ENCODE measurements at places on chromosomes 13 and 19.
A peak's percentile ranks its signal among the peaks of the same experiment; 100 is the strongest.

DNA sequence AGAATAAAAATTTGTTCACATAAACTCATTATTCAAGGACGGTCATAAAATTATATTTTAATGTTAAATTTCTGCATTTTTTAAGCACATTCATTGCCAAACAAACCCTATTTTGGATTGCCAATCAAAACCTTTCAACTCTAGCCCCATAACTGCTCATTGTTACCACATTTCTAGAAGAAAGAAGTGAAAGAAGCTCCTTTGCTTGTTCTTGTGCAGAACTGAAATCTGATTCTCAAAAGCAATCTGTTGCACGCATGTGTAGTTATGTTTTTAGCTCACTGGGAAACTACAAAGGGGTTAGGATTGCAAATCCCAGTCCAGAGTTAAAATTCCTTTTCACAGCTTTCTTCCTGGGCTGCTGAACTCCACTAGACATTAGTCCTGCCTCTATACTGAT is 109.5 kb upstream of the MIR17HG start:
- DNase-seq, result no peak

DNA sequence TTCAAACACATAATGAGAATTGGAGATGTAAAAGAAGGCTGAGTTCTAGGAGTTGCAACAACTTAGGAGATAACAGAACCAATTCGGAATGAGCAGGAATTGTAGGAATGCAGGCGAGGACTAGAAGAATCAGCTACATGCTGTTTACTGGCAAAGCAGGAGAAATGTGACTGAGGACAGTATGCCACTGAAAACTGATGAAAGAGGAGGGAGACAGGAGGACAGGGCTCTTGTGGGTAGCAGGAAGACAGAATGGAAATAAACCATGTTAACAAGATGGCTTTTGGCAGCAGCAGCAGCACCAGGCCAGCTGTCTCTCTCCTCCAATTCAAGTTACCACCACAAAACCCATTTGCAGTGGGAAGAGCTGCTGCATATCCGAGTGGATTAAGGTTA is 91.0 kb upstream of the SLC15A1 start:
- no peak for DNase-seq

GRCh38 chr13:71320452-71320851 is 546.6 kb downstream of the DACH1 start:
- peak; percentile 66 for DNase-seq

DNA sequence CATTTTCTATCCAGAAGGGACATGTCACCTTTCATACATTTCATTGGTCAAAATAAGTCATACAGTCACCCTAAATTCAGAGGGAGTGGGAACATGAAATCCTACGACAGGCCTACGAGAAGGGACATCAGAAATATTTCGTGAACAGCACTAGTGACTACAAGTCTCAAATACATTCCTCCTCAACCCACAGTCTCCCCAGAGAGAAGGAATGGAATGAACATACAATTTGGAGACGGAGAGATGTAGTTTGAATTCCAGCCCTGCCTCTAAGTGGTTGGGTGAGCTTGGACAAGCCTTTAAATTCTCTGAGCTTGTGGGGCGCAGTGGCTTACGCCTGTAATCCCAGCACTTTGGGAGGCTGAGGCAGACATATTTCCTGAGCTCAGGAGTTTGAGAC is 9.9 kb downstream of the SERTM1 start:
- DNase-seq, result no peak

- DNase-seq, result peak; percentile 56
These were observed 2.8 kb upstream of the SLC25A15 start for GRCh38 chr13:40786568-40786996.

GRCh38 chr13:20998649-20999415 is 62.6 kb downstream of the LATS2 start:
- DNase-seq, result no peak

- no peak for DNase-seq
These were observed 7.0 kb upstream of the ZNF69 start for GRCh38 chr19:11880598-11880997.
